ENCODE measurements at places on chromosomes 1 and 21.

DNA sequence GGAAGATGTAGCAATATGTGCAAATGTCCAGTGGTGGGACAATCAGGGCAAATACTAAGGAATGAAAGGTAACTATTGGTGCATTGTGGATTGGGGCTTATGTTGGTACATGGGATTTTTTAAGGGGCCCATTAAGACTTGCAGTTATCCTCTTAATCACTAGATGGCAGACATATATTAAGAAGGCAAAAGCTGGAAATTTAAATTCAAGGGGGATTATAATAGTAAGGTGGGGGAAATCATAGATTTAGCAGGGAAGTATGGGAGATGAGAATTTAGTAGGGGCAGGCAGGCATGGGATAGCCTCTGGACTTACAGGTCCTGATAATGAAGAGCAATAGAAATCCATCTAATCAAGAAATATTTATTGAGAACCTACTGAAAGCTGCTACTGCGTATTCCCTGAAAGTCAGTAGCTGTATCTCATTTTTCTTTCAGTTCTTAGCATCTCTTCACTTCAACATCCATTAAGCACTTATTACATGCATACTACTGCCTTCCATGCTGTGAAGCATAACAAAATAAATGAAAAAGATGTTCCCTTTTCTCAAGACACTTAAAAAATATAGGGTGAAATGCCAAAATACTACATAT lies 251.8 kb downstream of the CRB1 start:
- peak; percentile 67 for DNase-seq

GRCh38 chr1:23366146-23366545 lies 3.5 kb downstream of the ZNF436 start:
- DNase-seq: no peak

- DNase-seq: no peak
These were observed 16.0 kb upstream of the CHIA start for GRCh38 chr1:111274653-111275052.

GRCh38 chr1:230753586-230754251 lies 6.5 kb downstream of the CAPN9 start:
- no peak for DNase-seq

DNA sequence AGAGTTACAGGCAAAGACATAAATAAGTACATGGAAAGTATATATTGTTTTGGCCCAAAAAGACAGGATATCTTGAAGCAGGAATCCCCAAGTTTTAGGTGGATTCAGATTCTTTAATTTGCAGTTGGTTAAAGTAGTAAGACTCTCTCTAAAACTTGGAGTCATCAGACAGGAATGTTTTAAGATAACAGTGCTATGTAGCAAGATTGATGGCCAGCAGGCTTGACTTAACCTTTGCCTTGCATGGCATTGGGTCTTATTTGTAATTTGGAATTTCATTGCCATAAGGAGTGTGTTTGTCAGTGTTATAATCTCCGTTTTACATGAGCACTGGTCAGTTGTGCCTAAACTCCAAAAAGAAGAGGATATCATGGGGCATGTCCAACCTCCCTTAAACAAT lies 727.6 kb upstream of the CHRM3 start:
- DNase-seq: no peak

DNA sequence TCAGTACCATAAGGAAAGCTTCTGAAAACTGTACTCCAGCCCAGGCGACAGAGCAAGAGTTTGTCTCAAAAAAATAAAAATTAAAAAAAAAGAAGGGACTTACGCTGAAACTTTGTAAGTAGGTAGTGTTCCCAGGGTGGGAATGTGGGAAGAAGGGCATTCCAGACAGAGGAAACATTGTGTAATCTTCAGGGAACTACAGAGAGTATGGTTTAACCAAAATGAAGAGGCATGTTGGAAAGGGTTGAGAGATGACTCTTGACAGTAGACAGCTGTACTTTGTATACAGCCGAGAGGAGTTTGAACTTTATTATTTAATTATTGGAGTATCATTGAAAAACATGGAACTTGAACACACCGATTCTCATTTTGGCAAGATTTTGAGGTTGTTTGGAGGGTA lies 43.0 kb downstream of the PPP2R5A start:
- no peak for DNase-seq

GRCh38 chr1:25692560-25692959 lies 76.0 kb downstream of the MAN1C1 start:
- DNase-seq: peak; percentile 14

DNA sequence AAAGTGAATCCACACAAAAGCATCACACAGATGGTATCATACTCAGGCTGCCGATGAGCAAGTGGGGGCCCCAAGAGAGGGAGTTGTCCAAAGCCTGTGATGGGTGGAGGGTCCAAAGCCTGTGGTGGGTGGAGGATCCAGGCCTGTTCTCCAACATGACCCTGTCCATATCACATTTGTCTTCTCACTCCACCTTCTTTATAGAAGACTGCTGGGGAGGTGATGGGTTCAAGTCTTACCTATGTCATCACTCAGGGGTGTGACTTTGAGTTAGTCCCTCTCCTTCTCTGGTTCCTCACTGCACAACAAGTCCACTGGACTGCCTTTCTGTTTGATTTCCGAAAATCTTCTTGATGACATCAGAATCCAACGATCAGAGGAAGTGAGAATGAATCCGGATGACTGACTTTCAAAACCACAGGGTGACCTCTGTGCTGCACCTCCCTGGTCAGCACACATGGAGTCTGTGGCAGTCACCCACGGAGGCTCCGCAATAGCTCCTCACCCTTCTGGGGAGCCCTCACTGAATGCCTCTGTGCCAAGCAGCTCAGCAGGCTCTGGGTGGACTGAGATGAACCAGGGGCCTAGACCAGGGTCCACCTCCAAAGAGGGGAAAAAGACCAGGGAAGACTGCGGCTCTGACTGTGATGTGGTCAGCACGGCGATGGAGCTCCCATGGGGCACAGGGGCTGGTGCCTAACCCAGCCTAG lies 166.8 kb downstream of the HIVEP3 start:
- no peak for DNase-seq

- DNase-seq: no peak
These were observed 373.5 kb upstream of the ADGRL4 start for GRCh38 chr1:79380078-79380477.

DNA sequence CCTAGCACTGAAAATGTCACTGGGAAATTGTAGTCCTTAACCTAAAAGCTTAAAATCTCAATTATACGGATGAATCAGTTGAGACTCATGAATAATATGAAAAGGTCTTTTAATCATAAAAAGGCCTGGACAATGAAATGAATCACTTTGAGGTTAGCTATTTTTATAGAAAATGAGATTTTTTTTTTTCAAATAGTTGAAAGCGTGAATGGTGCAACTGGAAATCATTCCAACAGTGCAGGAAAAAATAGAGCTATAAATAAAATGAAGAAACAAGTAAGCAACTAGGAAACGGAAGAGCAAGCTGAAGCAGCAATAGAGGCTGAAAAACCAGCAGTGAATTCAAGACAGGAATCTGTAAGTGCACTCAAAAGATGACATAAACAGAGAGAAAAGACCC lies 142.9 kb downstream of the BACH1 start:
- no peak for DNase-seq

DNA sequence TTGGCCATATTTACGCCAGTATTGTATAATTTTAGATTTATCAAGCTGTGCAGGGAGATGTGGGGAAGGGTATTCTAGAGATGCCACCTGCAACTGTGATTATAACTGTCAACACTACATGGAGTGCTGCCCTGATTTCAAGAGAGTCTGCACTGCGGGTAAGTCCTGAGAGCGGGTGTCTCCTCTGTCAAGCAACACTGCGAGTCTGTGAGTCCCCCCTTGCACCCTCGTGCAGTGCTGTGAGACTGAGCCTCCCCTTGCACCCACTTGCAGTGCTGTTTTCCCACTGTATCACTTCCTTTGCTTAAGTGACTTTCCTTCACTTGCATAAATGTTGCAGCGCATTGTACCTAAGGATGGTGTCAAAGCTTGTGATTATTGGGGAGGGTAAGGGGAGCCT lies 75.0 kb downstream of the TPR start:
- DNase-seq: no peak

DNA sequence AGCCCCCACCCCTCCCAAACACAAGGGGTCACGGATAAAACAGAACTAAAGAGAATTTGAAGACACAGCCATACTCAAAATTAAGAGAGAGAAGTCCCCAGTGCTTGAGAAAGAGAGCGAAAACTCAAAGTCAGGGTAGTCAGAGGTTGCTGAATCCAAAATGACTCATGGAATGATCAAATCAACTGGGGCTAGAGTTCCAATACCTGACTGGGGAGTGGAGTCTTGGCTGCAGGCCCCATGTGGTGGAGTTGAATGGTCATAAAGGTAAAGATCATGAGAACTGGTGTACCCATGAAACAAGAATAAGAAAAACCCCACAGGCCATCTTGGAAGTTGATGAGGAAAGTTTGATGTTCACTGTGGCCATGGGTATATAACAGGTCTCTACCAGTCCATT lies 84.5 kb upstream of the LRRN2 start:
- no peak for DNase-seq

DNA sequence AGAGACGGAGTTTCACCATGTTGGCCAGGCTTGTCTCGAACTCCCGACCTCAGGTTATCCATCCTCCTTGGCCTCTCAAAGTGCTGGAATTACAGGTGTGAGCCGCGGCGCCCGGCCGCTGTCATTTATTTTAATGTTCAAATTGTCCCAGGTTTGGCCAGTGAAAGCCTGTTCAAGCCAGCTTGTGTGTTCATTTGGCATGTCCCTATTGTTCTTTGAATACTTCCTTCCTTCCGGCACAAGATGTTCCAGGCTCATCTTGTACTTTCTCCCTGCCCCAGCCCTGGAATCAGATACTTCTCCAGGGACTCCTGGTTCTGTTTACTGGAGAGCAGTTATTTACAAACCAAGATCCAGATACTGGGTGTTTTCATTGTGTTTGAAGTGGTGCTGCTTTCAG lies 37.0 kb downstream of the ZBTB8B start:
- DNase-seq: no peak

DNA sequence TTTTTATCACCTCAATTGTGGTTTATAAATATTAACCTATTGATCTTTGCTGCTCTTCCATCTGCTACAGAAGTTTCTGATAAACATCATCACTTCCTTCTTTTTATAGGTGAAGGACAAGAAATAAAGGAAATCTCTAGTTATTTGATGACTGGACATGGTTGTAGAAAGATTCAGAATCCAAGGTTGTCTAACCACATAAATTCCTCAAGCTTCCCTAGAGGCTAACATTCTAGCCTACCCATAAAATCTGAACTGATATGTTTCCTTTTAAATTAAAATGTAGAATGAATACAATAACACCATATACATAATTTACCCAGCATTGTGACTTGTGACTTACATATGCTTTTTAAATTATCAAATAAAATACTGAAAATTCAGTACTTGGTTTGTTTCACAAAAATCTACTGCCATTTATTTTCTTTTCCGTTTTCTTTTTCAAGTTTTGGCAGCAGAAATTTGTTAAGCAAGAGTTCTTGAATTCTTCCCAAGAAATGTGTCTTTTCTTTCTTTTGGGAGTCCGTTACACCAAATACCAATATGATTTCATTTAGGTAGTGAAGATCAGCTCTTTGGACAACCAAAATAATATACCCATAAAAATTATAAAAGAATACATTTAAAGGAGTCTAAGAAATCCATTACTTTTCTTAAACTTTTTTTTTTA lies 513.2 kb upstream of the ADGRL2 start:
- no peak for DNase-seq

DNA sequence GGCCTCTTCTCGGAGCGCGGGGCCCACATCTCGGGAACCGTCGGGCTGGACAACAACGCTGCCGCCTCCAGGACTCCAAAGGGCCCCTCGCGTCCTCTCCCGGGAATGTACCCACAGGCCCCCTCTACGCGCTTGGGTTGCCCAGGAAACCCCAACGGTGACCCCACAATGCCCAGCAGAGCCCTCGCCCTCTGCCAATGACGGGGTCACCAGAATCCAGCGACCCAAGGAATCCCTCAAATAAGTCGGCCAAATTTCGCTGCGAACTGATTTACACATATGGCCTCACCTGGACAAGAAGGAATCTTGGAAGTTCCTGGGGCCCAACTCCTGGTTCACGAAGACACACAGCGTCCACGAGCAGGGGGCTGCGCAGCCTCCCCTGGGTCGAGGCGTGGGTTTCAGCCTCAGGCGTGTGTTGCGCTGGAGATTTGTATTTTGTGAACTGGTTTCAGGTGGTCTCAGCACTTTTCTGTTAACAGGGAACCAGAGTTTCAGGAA lies 78.1 kb downstream of the DESI2 start:
- no peak for DNase-seq

- no peak for DNase-seq
These were observed 83.9 kb downstream of the SMYD2 start for GRCh38 chr1:214364786-214365295.

DNA sequence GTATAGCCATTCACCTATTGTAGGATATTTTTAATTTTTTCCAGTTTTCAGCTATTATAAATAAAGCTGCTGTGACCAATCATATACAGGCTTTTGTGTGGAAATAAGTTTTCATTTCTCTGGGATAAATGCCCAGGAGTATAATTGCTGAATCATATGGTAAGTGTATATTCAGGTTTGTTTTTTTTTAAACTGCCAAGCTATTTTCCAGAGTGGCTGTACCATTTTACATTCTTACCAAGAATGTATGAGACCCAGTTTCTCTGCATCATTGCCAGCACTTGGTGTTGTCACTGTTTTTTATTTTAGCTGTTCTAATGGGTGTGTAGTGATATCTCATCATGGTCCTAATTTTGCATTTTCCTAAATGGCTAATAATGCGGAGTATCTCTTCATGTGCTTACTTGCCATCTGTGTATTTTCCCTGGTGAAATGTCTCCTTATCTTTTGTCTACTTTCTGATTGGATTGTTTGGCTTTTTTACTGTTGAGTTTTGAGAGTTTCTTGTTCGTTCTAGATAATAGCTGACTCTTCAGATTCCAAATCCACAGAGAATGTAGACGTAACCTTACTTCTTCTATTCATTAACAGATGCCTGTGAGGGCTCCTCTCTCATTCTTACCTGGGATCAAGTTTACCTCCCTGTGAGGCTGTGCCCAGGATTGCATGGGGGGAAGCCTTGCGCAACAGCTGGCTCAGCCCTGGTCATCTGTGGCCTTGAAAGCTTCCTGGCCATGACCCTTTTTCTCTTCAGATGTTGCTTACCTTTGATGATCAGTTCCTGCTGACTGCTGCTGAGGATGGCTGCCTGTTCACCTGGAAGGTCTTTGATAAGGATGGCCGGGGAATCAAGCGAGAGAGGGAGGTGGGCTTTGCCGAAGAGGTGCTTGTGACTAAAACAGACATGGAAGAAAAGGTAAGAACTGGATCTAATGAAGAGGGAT lies 42.6 kb downstream of the CFAP57 start:
- no peak for DNase-seq

GRCh38 chr1:64502931-64503330 lies 33.0 kb downstream of the CACHD1 start:
- no peak for DNase-seq

DNA sequence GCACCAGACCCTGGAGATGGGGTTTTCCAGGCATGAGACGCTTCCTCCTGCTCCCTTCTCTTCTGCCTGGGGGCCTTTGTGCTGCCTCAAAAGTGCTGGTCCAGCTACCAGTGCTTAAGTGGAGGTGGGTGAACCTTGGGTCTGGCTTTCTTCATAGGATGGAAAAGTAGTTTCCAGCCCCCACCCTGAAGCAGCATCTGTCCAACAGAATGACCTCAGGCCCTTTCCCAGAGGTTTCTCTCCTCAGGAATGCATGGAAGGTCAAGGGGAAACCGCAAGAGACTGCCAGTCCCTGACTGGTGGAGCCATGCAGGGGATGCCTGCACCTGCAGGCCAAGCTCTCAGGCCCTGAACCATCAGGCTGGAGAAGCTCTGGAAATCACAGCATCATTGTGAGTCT lies 63.8 kb downstream of the HMGB4 start:
- no peak for DNase-seq
